H1 (cell line): ENCODE measurements at places on chromosomes 12 and 14.

- no peak for DNase-seq
Measured at GRCh38 chr14:75976826-75977581, 4.8 kb downstream of the TGFB3 start.

DNA sequence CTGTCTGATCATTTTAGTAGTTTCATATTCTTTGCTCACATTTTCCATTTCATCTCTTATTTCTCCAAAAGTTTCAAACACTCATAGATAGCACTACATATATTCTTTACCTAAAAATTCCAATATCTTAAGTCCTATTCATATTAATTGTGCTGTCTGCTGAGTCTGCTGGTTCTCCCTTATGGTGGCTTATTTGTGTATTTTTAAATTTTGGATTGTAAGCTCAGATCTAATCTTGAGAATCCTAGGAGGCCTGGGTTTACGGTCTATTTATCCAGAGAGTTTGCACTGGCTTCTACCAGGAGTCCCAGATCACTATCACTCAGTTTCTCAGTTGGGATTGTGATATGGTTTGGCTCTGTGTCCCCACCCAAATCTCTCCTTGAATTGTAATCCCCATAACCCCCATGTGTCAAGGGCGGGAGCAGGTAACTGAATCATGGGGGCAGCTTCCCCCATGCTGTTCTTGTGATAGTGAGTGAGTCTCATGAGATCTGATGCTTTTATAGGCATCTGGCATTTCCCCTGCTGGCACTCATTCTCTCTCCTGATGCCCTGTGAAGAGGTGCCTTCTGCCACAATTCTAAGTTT is 10.2 kb downstream of the NT5DC3 start:
- no peak for DNase-seq

- no peak for DNase-seq
Measured at GRCh38 chr12:12156828-12157227, 86.1 kb downstream of the BCL2L14 start.

- DNase-seq = no peak
Measured at GRCh38 chr14:65434216-65434850, 21.8 kb downstream of the FUT8 start.

GRCh38 chr14:75518625-75519024 is 3.6 kb upstream of the BATF start:
- DNase-seq = no peak

GRCh38 chr14:81737938-81738337 is 204.3 kb upstream of the SEL1L start:
- DNase-seq = no peak

DNA sequence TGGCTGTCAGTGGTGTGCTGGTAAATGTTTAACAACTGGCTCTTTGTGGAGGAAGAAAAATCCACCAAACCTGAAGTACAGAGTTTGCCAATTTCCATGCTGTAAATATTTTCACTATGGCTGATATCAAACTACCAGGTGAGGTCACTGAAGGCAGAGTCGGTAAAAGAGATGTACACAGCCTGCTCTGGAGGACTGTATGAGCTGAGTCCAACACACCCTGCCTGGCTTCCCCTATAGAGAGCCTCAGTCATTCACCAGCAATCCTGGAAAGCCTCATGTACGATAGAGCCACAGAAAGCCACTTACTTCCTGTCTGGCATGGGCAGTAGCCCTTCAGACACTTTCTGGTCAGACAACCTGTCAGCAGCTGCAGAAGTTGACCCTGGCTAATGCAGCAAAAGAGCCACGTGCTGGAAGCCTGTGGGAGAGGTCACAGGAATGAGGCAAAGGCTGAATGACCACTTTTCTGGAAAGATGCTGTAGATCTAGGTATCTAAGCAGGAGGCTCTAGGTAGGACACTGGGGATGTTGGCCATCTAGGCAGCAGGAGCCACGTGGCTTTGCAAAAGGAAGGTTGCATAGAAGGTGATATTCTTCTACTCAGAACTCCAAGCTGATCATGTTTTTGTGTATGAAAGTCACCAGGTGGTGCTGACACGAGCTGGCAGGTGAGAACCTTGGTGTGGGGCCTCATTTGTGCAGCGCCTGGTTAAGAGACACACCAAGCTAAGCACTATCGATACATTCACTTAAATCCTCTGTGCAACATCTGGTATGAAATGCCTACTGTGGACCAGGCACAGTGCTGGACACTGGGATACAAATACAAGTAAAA is 553.9 kb downstream of the VRK1 start:
- no peak for DNase-seq

GRCh38 chr12:44570036-44570583 is 306.0 kb downstream of the NELL2 start:
- no peak for DNase-seq

DNA sequence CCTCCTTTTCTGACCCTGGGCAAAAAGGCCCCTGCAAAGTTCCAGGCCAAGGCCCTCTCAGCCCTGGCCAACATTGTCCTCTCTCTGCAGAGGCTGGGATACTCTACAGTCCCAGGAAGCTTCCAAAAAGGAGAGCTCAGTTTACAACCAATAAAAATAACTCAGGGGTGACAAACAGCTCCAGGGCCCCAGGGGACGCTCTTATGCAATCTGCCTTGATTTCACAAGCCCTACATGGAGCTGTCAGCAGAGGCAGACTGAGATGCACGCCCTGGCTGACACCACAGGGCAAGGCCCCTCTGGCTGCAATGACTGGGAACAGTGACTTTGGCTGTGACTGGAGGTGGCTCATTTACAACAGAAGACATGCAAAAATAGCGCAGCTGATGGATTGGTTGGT is 129.0 kb upstream of the MED13L start:
- DNase-seq = peak; percentile 47

- DNase-seq = no peak
Measured at GRCh38 chr14:50954811-50955372, 10.6 kb upstream of the PYGL start.

- no peak for DNase-seq
Measured at GRCh38 chr12:54385251-54385914, 850 bp upstream of the ZNF385A start.

DNA sequence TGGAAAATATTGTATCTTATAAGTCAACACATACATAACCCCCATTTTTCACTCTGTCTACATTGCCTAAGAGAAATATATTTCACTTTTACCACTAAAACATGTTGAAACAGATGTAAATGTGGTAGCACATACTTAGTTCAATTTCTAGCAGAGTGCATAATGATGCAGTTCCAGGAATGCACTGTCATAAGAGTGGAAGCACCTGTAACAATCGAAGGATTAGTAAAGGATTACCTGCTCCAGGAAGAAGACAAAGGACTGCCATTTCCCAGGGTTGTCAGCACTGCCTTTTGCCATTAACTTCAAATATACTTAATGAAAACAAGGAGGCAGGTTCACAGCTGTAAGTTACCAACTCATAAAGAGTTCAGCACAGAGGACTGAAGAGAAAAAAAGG is 24.6 kb downstream of the DAD1 start:
- DNase-seq = no peak
